ENCODE measurements at places on chromosomes 7 and 10.

DNA sequence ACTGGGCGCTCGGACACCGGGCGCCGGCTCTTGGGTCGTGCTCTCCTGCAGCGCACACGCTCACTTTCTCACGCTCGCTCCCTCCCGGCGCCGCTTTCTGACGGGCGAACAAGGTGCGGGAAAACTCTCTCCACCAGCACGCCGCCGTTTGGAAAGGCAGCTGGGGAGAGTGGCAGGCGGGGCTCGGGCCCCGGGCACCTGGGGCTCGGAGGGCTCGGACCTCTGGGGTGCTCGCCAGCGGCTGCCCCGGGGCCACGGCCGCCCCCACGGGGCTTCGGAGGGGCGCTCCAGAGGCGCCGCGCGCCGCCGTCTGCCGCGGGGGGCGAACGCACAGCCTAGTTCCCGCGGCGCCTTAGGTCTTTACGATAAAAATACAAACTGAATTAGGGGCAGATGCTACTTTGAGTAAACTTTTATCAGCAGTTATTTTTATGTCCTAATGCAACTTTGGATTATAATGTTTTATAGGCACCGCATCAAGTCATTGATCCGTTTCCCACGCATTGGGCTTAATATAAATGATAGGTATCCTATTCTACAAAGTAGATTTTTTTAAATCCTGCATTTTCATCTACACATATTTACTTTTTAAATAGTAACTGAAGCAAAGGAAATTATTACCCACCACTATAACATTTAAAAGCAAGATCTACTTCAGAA, 535 bp upstream of the EPC1 start:
- DNase-seq, result no peak

DNA sequence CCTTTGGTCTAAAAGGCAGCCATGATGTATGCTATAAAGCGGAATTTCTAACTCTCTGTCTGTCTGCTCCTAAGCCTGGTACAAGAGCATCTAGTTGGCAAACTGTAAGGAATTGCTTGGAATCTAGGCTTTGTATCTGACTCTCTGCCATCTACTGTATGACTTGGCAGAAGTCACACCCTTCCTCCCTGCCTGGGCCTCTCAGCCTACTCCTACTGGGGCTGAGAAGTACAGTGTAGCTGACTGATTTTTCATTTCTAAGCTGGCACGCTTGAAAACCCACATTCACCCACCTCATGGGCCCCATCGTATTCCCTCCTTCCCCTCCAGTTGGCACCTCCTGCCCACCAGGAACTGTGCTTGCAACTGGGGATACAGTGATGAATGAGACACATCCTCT, 435.2 kb downstream of the PLXNA4 start:
- no peak for DNase-seq

GRCh38 chr10:65501259-65501658, 1424.6 kb upstream of the LRRTM3 start:
- no peak for DNase-seq

- DNase-seq, result no peak
These were observed 123.3 kb downstream of the TRRAP start for GRCh38 chr7:99001482-99002147.

DNA sequence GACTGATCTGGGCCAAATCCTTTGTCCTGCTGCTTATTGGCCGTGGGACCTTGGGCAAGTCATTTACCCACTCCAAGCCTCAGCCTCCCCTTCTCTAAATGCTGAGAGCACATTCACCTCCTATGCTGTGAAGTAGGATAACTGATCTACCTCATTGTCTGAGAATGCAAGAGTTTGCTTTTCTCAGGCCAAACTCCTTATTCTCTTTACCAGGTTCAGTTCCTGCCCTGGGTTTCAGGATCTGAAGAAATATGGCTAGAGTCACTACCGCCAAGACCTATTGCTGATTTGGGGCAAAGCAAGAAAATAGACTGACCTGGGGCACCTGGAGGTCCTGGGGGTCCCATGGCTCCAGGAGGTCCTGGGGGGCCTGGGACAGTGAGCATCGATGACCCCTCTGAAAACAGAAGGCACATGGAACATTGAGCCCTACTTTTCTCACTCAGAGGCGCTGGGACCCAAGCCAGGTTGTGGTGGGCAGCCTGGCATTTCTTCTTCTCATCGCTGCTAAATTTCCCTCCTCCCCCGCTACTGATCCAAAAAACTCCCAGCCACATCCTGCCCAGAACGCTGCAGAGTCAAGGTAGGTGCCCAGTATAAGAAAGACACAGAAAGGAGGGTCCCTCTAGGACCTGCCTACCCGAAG, 42.4 kb downstream of the COL17A1 start:
- DNase-seq, result no peak

GRCh38 chr7:157412021-157412443, 75.2 kb downstream of the DNAJB6 start:
- peak; percentile 95 for DNase-seq

GRCh38 chr10:77104459-77104980, 533.1 kb downstream of the KCNMA1 start:
- peak; percentile 100 for DNase-seq

DNA sequence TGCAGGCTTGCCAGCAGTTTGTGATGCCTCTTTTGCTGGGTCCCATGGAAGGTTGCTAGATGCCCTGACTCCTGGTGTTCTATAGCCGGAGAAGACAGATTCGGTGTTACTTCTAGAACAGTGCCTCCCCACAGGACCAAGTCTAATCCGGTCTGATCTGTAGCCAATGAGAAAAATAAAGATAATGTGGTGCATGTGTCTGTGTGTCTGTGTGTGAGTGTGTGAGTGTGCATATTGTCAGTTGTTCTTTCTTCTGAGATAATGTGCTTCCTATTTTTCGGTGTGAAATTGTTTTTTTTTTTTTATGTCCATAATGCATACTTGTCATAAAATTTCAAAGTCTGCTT, 29.7 kb upstream of the ZNRF2 start:
- no peak for DNase-seq

- DNase-seq, result no peak
These were observed 575.7 kb downstream of the PTPRN2 start for GRCh38 chr7:158011941-158012340.

- no peak for DNase-seq
These were observed 25.3 kb downstream of the PRSS2 start for GRCh38 chr7:142796001-142796500.

GRCh38 chr10:62689712-62690111, 114.8 kb upstream of the ADO start:
- DNase-seq, result no peak

GRCh38 chr7:138957753-138958390, 23.3 kb downstream of the KIAA1549 start:
- no peak for DNase-seq

DNA sequence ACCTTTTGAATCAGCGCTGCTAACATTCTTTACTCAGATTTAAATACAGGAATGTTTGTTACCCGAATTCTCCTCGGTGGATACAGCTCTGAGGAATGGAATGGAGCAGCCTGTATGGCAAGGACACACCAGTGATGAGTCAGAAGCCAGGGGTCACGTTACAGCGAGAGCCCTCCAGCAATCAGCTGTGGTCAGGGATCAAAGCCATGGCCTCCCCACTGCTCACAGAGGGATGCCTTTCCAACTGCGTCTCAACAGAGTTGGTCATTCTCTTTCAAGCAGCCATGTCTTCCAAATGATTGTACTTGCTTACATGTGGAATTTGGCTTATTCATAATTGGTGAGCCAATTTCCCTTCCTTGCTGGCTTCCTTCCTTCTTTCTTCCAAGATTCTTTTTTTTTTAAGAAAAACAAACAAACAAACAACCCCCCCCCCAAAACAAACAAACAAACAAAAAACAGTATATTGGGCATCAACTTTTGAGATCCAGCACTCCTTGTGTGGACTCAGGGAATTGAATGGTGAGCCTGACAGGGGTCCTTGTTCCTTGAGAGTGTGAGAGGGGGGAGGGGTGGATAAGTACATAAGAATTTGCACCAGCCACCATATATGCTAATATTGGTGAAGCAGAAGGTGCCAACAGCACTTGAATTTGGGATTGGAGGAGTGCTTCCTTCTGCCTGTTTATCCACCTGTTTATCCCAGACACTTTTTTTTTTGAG, 100.2 kb downstream of the ATXN7L1 start:
- DNase-seq, result peak; percentile 100

- peak; percentile 47 for DNase-seq
These were observed 37.7 kb downstream of the ATXN7L1 start for GRCh38 chr7:105838627-105839231.

DNA sequence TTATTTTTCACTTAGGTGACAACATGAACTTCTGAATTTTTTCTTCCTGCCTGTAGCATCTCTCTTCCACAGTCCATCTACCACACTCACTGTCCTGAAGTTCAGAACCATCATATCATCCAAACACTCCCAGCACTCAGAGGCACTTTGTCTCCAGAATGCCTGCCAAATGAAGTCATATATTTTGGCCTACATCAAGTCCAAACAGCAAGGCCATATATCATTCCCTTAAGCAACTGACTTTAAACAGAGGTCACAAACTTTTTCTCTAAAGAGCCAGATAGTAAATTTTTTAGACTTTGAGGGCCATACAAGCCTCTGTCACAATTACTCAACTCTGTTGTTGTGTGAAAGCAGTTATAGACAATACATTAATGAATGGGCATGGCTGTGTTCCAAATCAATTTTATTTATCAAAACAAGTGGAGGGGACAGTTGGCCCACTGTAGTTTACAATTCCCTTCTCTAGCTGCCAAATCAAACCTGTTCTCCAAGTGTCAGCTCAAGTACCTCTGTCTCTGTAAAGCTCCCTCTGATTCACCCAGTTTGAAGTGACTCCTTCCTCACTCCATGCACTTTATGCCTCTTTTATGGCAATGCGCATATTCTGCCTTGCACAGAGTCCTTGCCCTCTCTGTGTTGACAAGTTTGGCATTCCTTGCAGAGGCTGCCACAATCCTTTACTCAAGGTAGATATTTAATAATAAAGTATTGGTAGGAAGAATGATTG, 305.7 kb downstream of the FZD1 start:
- DNase-seq, result peak; percentile 59

DNA sequence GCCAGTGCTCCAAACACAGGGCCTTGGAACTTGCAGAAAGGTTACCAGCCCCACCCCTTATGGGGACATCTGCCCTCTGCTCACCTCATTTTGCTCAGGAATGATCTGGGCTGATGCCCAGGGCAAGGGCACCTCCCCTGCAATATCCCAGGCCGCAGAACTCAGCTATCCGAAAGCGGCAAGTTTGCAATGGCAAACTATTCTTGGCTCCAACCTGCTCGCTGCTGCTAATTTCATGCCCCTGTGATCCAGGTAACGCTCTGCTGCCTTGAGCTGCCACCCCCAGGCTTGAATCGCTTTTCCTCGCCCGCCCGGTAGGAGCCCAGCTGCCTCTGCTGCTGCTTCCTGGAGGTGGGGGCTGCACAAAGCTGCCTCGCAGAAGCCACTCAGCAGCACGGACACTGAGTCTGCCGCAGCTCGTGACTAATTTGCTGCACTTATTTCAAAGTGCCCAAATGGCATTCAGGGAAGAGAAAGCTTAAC, 18.2 kb downstream of the SLC29A3 start:
- DNase-seq, result no peak

DNA sequence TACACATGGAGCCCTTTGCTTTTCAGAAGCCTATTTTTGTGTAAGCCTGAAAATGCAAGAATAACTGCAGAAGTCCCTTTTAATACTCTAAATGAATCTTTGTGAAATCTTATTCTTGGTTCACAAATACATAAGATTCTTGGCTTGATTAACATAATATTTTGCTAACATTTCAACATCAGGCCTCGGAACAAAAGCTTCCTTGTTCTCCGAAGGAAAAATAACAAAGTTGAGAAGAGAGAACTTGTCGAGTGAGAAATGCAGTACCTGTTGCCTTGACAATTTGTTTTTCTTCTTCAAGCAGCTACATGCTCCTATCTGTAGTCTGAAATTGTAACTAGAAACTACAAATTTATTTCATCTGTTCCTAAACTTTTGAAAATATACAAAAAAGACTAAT, 8.5 kb downstream of the NT5C2 start:
- no peak for DNase-seq

DNA sequence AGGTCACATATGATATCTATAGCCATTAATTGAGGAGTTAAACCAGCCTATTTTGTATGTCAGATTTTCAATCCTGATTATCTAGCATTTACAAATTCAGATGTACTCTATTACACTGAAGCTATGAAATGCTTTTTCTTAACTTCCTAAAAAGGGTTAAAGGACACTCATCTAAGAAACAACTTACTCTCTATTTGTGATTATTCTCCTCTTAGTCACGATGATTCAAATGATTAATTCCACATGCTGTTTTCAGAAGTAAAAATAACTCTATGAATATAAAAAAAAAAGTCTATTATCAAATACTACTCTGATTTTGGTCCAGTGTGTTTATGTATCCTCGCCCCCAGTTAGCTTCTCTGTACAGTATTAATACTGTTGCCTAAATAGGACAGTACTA, 1199.9 kb downstream of the GATA3 start:
- peak; percentile 89 for DNase-seq

GRCh38 chr10:121540732-121541395, 57.4 kb downstream of the FGFR2 start:
- no peak for DNase-seq

- DNase-seq, result no peak
These were observed 11.0 kb downstream of the CROT start for GRCh38 chr7:87356448-87356847.

- DNase-seq, result peak; percentile 8
These were observed 70.5 kb downstream of the AHR start for GRCh38 chr7:17368856-17369524.

- DNase-seq, result no peak
These were observed 1.4 kb downstream of the IDE start for GRCh38 chr10:92572362-92573090.

DNA sequence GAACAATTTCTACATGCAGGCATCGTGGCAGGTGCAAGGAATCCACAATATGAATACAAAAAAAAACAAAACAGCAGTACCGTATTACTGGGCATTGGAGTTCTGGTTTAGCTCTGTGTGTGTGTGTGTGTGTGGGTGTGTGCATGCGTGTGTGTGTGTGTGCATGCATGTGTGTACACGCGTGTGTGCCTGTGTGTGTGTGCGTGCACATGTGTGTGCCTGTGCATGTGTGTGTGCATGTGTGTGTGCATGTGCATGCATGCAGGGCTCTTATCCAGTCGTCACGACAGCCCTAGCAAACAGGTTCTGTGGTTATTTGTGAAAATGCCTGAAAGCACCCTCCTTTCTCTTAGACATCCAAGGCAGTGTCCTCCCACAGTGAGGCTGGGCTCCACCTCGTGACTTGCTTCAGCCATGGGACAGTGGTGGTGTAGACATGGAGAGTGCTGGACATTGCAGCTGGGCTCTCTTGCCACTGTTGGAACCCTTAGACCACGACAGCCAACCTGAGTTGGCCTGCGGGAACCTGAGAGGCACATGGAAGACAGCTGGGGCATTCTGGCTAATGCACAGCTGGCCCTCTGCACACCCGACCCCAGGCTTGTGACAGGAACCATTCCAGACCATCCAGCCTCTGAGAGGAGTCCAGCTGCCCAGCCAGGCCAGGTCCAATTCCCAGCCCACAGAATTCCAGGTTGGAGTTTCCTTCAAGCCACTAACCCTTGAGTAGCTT, 173.4 kb upstream of the SHH start:
- DNase-seq, result no peak

- no peak for DNase-seq
These were observed 36.8 kb downstream of the COL28A1 start for GRCh38 chr7:7498856-7499255.

Data from fibroblast of mammary gland (primary cell).